NCI-H526 treated with DMSO at 0.1 percent for 48 hours (cell line): ENCODE measurements at places on chromosomes 5 and 9.
A peak's percentile ranks its signal among the peaks of the same experiment; 100 is the strongest.

GRCh38 chr5:81552852-81553566 is 159.1 kb upstream of the ACOT12 start:
- no peak for DNase-seq

DNA sequence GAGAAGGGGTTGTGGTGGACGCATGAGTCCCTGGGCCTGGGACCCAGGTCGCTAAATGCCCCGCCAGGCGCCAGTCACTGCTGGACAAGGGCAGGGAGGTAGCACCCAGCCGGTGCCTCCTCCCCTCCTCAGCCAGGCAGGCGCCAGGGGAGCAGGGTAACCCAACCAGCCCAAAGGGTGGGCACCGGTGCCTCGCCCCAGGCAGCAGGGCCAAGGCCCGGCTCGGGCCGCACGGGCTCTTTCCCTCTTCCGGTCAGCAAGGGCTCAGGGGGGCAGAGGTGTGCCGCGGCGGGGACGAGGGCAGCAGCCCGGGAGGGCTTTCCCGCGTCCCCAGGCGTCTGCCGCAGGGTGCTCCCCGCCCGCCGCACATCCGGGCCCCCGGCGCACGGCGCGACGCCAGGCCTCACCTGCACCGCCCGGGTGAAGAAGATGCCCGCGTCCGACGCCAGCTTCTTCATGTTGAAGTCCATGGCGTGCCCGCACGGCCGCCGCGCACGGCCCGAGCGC is 393 bp downstream of the SH3GLB2 start:
- DNase-seq: no peak

- DNase-seq: no peak
Measured at GRCh38 chr9:102642651-102643050, 352.5 kb upstream of the CYLC2 start.

GRCh38 chr5:56769875-56770604 is 45.3 kb upstream of the MAP3K1 start:
- no peak for DNase-seq

- DNase-seq: no peak
Measured at GRCh38 chr9:70987986-70988385, 133.4 kb downstream of the TRPM3 start.

DNA sequence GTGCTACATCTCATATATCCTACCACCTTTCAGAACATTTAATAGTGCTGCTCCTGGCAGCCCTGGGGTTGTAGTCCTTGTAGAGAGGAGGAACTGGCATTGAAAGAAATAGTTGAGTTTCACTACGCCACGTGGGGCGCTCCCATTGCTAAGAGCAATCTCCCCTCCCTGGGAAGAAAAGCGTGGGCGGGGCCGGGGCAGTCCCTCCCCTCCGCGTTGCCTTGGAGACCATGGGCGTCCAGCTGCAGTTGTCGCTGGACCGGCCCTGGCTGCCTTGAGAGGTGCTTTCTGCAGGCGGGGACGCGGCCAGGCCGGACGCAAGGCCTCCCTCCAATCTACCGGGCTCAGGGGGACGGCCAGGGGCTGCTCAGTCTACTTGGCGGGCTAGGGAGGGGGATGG is 368 bp upstream of the CCDC180 start:
- no peak for DNase-seq

DNA sequence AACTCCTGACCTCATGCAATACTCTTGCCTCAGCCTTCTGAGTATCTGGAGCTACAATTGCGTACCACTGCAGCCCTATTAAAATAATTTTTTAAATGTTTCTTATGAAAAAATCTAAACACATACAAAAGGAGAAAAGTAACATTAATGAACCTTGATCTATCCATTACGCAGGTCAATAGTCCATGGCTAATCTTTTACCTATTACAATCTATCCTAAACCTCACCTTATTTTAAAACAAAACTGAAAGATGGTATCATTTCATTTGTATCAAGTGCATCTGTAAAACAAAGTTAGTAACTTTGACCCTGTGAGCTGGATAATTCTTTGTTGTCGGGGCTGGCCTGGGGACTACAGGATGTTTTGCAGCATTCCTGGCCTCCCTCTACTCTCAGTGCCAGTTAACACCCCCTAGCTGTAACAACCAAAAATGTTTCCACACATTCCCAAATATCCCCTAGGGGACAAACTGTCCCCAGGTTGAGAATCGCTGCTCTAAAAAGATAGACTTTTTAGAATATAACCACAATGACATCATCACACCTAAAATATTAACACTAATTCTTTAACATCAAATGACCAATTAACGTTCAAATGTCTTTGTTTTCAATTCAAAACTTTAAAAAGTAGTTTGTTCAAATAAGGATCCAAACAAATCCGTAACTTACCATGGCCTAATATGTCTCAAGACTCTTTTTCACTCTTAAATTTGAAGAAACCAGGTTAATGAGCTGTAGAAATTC is 54.8 kb downstream of the RNF38 start:
- no peak for DNase-seq

DNA sequence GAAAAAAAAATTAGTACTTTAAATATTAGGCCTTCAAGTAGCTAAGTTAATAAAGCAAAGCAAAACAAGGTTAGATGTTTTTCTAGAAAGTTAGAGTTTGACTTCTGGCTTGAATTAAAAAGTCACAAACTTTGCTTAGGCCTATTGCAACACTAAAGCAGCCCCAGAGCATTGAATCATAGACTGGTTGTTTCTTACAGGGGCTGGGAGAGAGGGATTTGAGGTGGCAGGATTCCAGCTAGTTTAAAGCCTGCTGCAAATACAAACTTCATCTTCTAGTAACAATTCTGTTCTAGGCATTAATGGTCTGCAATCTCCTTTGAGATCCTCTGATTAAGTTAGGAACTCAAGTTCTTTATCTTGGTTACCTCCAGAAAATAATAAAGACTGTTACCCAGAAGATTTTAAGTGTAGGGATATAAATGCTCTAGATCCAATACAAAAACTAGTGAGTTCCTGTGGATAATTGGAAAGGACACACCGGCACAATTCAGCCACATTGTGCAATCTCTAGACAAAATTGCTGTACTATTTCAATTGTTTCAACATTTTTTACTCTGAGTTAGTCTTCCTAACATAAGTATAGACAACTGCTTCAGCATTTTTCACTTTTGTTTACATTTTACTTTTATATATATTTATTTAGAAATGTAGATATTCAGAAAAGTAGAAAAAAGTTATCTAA is 12.6 kb downstream of the OR13C5 start:
- no peak for DNase-seq

GRCh38 chr9:122389195-122389594 is 18.4 kb downstream of the PTGS1 start:
- DNase-seq: no peak

- no peak for DNase-seq
Measured at GRCh38 chr9:96515621-96516470, 65.9 kb downstream of the HABP4 start.

- DNase-seq: no peak
Measured at GRCh38 chr9:125650271-125650737, 56.7 kb downstream of the MAPKAP1 start.

- no peak for DNase-seq
Measured at GRCh38 chr5:168254013-168254693, 37.3 kb upstream of the WWC1 start.

- peak; percentile 35 for DNase-seq
Measured at GRCh38 chr5:124743602-124744169, 2.8 kb downstream of the ZNF608 start.

GRCh38 chr5:181187500-181188213 is 17.3 kb downstream of the TRIM7 start:
- DNase-seq: no peak

GRCh38 chr9:8649160-8649559 is 849.6 kb upstream of the DMAC1 start:
- no peak for DNase-seq

DNA sequence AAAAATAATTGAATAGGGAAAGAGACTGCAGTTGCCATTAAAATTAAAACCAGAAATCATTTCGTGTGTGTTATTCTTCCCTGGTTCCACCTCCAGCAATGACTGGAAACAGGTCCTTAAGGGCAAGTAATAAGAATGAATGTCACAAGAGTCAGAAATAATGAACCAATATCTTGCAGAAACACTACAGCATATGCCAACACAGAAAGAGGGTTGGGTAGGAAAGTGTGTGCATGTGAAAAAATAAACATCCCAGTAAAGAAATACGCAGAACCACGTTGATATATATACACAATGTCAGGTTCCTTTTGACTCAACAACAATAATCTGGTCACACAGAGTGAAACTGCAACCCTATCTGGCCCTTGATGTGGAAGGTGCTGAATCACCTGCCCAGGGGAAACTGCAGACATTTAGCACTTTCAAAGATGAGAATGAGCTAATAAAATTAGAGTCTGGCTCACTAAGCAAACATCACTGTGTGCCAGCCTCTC is 15.0 kb downstream of the HMHB1 start:
- DNase-seq: no peak

- no peak for DNase-seq
Measured at GRCh38 chr5:138654281-138654867, 79.2 kb upstream of the HSPA9 start.

DNA sequence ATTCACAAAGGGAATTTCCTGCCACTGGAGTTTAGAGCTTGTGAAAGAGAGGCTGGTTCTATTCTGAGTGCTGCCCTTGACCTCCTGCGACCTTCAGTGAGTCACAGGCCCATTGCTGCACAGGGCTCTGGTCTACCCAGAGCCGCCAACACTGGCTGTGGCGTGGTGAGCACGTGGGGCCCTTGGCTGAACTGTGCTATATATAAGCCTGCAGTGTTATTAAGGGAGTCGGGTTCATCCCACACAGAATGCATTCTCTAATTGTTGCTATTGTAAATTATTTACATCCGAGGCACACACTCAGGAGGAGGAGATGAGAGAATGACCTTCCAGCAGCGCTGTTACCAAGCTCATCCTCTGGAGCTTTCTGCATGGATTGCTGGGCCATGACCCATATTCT is 47.1 kb downstream of the BRINP1 start:
- no peak for DNase-seq

DNA sequence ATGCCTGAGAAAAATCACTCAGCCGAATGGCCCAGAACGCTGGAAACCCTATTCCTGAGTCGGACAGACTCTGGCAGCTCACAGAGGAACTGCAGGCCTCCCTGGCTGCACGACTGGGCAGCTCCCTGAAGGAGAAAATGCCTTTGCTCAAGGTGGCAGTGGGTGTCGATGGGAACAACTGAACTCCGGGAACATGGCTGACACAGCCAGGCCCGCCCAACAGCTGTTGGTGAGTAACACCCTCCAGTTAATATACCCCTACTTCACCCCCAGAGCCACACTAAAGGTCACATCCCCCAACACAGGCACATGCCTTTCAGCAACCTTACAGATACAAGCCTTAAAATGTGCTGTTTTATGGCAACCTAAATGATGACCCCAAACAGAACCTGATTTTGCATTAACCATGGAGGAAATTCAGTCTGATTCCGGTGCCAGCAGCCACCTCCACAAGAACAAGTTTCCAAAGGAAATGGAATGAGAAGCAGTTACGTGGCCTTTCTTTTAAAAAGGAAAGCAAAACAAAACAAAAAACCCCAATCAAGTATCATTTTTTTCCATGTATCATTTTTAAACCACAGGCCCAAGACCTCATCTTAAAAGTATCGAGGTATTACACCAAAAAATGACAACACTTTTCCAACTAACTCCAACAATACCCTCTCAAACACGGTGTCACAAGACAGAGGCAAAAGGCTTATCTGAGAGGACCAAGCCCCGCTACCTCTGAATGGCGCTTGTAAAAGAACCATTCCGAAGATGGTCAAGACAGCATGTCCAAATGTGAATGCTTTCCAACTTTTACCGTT is 3.1 kb downstream of the KLF9 start:
- DNase-seq: no peak

- no peak for DNase-seq
Measured at GRCh38 chr5:33981408-33982162, 2.9 kb downstream of the SLC45A2 start.

DNA sequence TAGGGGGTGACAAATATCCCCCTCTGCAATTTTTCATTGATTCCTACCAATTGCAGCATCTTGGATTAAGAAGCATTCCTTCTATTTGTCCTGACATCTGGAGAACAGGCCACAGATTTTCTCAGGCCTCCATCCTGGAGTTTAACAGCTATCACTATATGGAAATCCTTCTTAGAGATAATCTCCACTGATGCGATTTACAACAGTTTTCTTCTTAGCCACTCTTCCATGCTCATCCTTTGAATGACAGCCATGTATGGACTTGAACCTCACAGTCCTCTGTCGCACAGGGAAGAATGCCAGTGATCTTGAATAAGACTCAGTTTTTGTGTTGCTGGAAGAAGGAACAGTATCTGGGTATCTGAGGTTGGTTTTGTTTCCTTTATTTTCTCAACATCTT is 73.2 kb downstream of the PGM5 start:
- DNase-seq: no peak

DNA sequence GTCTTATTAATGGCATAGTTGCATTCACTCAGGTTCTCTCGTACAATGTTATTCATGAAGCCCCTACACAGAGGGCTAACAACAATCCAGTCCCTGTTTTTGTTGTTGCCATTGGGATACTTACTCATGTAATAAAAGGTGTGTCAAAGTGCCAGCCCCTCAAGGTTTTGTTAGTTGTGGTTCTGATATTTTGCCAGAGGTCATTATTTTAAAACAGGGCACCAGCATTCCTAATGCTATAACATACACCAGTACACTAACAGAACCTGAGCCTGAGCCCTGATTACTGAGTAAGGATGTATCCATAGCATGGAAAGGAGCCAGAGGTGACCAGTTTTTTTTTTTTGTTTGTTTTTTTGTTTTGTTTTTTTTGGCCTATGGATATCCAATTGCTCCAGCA is 50.2 kb downstream of the SMC2 start:
- no peak for DNase-seq
